Heart left ventricle (tissue), 16 donors: ENCODE measurements at places on chromosomes 7 and 10. TPM values are rescaled to one million over a fixed set of nuclear protein-coding genes. Genes with fewer than 3 reads are reported as not detected.

DNA sequence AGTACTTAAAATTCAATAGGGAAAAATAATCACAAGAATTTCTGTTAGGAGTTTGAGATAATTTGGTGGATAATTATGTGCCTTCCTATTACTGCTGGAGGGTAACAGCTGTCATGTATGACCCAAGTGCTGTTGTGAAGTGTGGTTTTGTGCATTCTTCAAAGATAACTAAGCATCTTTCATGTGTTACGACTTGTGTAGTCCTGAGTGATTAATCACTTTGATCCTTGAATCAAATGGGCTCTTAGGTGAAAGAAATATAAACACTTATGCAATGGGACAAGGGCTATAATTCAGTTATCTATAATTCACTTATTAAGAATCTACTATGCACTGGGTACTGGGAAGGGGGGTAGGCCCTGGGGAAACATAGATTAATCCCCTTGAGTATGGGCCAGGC lies 89.0 kb downstream of the CH25H start:
- no peak overlapping the region for H3K27ac ChIP-seq
- DNase-seq: no peak
- H3K4me1 ChIP-seq: no peaks in the 10 kb centered on the region
- no peaks in the 10 kb centered on the region for H3K27me3 ChIP-seq

- no peak overlapping the region for H3K4me3 ChIP-seq
- H3K27ac ChIP-seq: no peak overlapping the region
- H3K4me1 ChIP-seq: no peaks in the 10 kb centered on the region
- no peaks in the 10 kb centered on the region for H3K36me3 ChIP-seq
These were observed 120.3 kb downstream of the EPC1 start for GRCh38 chr10:32226624-32227023.

The JAKMIP3 gene
- total RNA-seq: 3.1 TPM

DNA sequence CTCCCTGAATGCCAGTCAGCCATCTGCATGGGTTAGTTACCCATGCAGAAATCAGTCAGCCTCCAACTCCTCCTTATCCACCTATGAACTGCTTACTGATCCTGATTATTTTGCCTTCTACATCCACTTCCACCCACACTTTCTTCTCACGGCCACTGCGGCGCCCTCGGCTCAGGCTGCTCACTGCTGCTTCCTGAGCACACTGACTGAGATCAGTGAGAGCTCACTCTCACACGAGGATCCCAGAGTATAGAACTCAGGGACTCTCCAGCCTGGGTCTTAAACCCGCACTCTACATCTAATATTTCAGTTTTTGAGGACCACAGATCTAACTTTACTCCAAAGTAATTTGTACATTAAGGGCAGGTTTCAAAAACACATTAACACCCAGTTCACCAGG lies 64.4 kb downstream of the GRB10 start:
- no peak for DNase-seq
- no peaks in the 10 kb centered on the region for H3K36me3 ChIP-seq
- peaks cover 25% of the 10 kb centered on the region for H3K4me1 ChIP-seq
- no peak overlapping the region for H3K27ac ChIP-seq
